Stimulated activated naive B cell treated with anti-CD40 and anti-IgM and Interleukin-4, amounts not matched to agents 10 μg/mL and 1 μg/mL and 100 μg/mL, for 72 hours (primary cell): ENCODE measurements at places on chromosomes 13 and 19.

- DNase-seq, result no peak
These were observed 6.4 kb downstream of the IGFL3 start for GRCh38 chr19:46118136-46118535.

DNA sequence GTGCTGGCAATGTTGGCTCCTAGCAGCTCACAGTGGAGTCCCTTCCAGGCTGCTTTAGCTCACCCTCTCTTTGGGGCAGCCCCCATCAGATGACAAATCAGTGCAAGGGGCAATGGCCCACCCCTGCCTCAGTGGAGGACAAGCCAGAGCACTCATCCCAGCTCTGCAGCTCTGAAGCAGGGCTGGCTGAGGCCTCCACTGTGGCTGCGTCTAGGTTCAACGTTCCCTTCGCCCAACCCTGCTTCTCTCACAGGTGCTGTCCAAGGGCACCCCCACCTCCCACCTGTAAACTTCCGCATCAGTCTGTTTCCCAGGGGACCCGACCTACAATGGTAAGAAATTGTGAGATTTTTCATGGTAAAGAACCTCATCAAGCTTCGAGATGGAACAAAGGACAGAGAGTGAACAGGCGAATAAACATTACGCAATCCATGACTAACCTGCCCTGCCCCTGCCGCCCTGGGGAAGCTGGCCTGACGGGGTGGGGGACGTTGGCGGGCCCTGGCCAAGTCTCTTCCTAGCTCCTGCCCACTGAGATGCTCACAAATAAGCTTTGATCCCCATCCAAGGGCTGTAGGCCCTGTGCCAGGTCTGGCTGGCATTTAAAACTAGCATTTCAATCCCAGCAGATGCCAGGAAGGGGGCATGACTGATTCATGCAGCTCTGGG is 40.5 kb downstream of the DZIP1 start:
- no peak for DNase-seq

DNA sequence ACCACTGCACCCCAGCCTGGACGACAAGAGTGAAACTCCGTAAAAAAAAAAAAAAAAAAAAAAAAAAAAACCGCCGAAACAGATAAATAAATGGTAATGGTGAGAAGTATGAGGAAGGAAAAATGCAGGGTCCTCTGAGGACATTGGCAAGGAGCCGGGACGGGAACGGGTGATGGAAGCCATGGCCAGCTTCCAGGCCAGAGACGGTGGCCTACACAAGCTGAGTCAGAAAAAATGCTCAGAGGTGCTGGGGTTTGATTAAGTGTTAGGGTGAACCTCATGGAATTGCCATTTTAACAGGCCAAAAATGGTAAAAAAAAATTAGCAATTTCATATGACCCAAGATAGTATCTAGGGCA is 866 bp upstream of the ZSWIM4 start:
- no peak for DNase-seq

- DNase-seq, result no peak
These were observed 185.7 kb downstream of the ABCC4 start for GRCh38 chr13:95115525-95115924.

DNA sequence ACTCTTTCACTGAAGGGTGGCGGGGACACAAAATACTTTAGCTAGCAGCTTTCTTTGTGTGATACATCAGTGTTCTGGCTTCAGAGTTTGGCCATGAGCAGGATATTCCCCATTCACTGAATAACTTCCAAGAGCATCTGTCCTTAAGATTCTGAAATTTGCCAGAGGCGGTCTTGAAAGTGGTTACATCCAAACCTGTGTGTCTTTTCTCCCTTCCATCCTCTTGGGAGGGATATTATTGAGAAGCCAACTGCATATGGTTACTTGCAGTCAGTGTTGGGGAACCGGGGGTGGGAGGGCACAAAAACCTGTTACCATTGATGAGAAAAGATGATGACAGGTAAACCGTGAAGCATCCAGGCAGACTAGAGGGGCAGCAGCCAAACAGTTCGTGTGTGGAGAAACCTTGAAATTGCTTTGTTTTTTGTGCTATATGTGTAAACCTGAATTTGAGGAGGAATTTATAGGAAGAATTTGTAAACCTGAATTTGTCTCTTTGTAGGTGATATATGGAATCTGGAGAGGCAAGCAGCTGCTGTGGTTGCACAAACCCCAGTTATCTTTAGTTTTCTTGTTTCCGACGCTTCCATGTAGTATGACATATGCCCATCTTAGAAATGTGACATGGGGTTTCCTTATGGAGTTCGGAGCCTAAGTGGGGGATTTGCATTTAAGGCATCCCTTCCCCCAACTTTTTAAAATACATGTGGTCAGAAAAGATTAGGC is 104.8 kb downstream of the WDFY2 start:
- DNase-seq, result no peak

- no peak for DNase-seq
These were observed 77.3 kb upstream of the SIAH3 start for GRCh38 chr13:45928843-45929242.

DNA sequence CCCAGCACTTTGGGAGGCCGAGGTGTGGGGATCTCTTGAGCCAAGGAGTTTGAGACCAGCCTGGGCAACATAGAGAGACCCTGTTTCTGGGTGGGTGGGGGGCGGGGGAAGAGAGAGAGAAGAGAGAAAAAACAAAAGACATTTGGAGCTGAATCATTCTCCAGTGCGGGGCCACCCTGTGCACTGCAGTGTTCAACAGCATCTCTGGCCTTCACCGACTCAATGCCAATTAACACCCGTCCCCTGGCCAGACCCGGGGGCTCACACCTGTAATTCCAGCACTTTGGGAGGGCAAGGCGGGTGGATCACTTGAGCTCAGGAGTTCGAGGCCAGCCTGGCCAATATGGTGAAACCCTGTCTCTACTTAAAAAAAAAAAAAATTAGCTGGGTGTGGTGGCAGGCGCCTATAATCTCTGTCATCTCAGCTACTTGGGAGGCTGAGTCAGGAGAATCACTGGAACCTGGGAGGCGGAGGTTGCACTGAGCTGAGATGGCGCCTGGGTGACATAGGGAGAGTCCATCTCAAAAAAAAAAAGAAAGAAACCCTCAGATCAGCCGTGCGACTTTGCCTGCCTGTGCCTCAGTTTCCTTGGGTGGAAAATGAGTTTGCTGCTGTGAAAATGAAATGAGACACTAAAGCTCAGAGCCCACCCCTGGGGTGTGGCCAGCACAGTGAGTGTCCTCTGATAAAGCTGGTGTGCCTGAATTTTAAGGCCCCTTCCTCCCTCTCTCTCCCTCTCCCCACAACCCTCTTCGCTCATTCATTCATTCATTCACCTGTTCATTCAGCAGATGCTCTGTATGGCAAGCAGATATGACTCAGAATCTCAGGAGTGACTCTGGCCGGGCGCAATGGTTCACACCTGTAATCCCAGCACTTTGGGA is 6.4 kb downstream of the KLF2 start:
- DNase-seq, result no peak

DNA sequence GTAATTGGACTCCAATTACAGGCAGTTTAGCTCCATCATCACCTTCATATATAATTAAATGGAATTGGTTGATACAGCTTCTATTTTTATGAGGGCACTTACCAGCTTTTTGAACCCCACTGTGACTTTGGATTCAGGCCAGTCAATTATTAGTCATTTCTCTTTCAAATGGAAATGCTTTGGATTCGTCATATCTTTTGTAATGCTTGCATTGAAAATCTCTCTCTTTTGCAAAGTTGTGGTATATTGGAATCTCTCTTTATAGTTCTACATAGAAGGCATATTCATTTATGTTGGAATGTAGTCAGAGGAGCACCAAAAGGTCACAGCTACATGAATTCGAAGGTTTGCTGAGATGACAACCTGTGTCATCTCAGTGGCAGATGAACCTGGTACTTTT is 1074.3 kb upstream of the SLC10A2 start:
- no peak for DNase-seq

GRCh38 chr13:94641409-94641941 is 39.8 kb downstream of the GPR180 start:
- DNase-seq, result no peak

DNA sequence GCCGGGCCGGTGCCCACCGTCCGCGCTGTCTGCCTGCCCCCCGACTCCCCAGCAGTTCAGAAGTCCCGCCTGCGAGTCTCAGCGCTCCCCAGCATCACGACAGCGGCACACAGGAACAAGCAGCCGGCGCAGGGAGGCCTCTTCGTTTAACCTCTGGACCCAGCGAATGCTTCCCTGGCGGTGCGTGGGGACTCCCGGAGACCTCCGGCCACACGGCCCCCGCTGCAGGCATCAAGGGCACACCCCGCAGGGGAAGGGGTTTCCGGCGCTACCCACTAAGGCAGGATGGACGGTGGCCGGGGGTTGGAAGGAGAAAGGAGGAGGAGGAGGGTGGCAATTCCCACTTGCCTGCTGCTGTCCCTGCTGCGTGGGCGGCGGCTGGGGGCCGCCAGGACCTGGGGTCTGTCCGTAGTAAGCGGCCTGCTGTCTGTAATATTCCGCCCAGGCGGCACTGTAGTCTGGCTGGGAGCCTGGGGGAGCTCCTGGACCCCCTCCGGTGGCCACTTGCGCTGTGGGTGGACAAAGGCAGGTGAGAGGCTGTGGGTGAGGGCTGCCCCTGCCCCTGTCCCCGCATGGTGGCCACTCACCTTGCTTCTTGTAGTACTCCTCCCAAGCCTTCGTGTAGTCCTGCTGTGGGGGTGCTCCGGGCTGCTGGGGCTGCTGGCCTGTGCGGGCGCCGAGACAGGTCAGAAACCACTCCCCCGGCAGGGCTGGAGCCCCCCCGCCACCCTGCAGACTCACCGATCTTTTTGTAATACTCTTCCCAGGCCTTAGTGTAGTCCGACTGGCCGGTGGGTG is 9.6 kb downstream of the KHSRP start:
- no peak for DNase-seq

GRCh38 chr13:27192973-27193372 is 21.4 kb upstream of the USP12 start:
- no peak for DNase-seq

GRCh38 chr13:113945857-113946408 is 27.9 kb downstream of the C13orf46 start:
- DNase-seq, result no peak

GRCh38 chr13:45752510-45752909 is 50.4 kb downstream of the CBY2 start:
- no peak for DNase-seq

GRCh38 chr13:31046711-31047279 is 114.3 kb downstream of the TEX26 start:
- DNase-seq, result no peak

DNA sequence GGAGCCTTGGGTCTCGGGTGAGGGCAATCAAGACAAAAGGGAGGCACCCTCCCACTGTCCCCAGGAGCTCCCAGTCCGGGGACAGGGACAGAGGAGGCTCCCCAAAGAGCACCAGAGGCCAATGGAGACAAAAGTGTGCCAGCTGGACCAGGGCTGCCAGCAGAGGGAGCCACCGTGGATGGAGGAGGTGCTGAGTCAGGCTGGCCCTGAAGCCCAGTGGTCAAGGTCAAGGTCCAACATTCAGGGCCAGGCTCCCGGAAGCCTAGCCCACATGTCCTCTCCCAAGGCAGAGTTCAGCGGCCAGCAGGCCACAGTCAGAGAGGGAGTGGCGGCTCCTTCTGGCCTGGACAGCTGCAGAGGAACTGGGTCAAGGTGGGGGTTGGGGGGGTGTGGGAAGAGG is 8.4 kb downstream of the COL5A3 start:
- no peak for DNase-seq

- no peak for DNase-seq
These were observed 157.7 kb downstream of the ZNF536 start for GRCh38 chr19:30529876-30530275.

- no peak for DNase-seq
These were observed 843 bp downstream of the NR2F6 start for GRCh38 chr19:17244618-17245534.

DNA sequence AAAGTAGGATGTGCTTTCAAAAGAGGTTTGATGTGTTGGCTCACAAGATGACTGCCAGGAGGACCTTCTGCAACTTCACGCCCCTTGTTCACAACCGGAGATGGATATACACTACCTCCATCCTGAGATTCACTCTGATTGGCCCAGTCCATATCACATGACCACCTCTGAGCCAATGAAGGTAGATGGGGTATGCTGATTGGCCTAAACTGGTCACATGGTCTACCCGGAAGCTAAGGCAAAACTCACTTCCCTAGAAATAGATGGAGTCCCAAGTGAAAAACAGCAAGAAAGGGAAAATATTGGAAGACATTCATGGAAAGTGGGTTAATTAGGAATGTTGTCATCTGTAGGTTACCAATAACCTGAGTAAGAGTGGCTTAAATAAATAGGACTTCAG is 119.7 kb upstream of the MRI1 start:
- DNase-seq, result no peak

DNA sequence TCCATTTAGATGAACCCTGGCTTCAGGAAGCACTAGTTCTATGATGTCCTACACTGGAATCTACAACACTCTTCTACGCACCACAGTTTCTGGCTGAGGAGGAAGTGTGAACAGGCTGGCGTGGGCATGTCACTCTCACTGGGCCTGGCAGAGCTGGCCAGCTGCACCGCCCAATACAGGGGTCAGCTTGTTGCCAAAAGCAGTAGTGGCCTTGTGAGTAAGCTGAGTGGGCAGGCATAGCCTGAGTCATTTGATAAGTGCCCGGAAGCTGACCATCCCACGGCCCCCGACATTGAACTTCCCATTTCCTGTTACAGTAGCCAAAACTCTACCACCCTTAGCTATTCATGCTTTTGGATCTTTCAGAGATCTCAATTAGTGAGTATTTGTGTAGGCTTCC is 240.9 kb upstream of the SERP2 start:
- DNase-seq, result no peak

- DNase-seq, result no peak
These were observed 170.6 kb upstream of the TSC22D1 start for GRCh38 chr13:44746690-44747089.

GRCh38 chr19:46944123-46944748 is 75.4 kb upstream of the NPAS1 start:
- no peak for DNase-seq

GRCh38 chr19:19741184-19741583 is 8.3 kb upstream of the ZNF14 start:
- DNase-seq, result no peak

DNA sequence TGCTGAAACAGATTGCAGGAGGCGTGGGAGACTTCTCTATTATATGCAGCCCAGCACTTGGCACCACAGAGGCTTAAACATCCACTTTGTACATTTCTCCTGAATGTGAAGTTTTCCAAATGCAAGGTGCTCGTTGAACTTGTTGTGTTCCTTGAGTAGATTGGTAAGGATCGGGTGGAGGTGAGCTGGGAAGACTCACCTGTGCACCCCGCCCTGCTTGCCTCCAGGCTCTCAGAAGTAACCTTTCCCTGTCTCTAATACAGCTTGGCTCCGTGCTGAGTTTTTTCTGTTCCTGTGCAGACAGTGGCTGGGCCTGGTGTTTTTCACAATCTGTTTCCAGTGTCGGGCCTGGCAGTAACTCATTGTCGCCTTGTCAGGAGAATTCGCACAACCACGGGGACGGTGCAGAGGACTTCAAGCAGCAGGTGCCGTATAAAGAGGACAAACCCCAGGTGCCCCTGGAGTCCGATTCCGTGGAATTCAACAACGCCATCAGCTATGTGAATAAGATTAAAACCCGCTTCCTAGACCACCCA is 12.3 kb downstream of the SIN3B start:
- DNase-seq, result no peak

- no peak for DNase-seq
These were observed 557.0 kb downstream of the SLITRK1 start for GRCh38 chr13:83325125-83325853.

- DNase-seq, result peak; percentile 96
These were observed 722 bp upstream of the ICAM1 start for GRCh38 chr19:10270180-10270615.

GRCh38 chr13:57666131-57666953 is 34.8 kb downstream of the PCDH17 start:
- no peak for DNase-seq
